Stimulated activated CD8-positive, alpha-beta memory T cell treated with anti-CD3 and anti-CD28 coated beads, Interleukin-4, amount 100 ng/mL, for 1 hour (primary cell): ENCODE measurements at places on chromosomes 7 and 10.

DNA sequence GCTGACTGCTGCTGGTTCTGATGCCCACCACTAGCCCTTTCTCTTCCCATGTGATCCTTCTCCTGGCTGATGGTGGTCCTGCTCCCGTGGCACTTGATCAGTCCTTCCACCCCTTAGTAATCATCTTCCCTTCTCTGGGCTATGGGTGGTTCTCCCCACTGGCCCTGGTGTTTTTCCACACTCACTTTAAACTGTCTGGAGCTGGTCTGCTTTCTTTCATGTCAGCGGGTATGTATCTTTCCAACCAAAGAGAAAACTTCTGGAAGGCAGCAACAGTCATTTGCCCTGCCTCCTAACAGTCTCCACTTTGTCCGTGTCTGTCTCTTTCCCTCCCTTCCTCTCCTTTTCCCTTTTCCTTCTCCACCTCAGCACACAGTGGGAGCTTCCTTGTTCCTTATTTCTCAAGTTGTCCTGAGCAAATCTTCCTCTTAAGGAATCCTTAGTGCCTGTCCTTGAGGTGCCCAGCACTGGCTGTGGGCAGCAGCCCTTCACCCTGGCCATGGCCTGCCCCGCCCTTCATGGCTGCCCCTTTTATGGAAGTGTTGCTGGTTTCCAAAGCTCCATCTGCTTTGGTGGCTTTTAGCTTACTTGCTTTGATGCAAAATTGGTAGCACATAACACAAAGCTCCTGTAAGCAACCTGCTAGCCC lies 189.0 kb downstream of the TCF7L2 start:
- no peak for DNase-seq

GRCh38 chr7:41305001-41305400 lies 397.9 kb downstream of the INHBA start:
- no peak for DNase-seq

GRCh38 chr10:27192284-27192683 lies 37.1 kb downstream of the MASTL start:
- DNase-seq: no peak

GRCh38 chr10:56844978-56845529 lies 484.0 kb upstream of the ZWINT start:
- no peak for DNase-seq

DNA sequence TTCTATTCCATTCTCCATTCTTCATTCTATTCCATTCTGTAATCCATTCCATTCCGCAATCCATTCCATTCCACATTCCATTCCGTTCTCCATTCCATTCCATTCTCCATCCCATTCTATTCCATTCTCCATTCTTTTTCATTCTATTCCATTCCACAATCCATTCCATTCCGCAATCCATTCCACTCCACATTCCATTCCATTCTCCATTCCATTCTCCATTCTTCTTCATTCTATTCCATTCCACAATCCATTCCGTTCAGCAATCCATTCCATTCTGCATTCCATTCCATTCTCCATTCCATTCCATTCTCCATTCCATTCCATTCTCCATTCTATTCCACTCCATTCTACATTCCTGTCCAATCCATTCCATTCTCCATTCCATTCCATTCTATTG lies 85.2 kb downstream of the NSUN6 start:
- DNase-seq: no peak

GRCh38 chr10:4472190-4472904 lies 353.7 kb upstream of the AKR1E2 start:
- no peak for DNase-seq

DNA sequence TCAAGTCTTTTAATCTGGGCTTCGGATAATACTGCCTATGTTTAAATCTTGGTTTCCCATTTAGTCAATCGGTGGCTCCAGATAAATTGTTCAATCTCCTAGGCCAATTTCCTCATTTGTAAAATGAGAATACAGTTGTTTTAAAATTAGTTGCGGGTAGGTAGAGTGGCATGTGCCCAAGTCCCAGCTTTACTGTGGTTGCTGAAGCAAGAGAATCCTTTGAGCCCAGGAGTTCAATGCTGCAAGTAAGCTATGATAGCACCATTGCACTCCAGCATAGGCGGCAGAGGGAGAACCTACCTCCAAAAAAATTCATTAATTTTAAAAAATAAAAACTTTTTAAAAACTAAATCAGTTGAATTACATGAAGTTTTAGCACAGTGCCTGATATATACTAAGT lies 7.3 kb downstream of the RNF216 start:
- no peak for DNase-seq

GRCh38 chr10:50508315-50509051 lies 115.3 kb downstream of the SGMS1 start:
- no peak for DNase-seq

GRCh38 chr10:130110246-130111112 lies at the start of gene C10orf143:
Gene C10orf143 (minus strand): TSS chr10:130110830. CDS start chr10:130110772, 58 bp downstream.
- DNase-seq: peak; percentile 98

- no peak for DNase-seq
These were observed 27.2 kb downstream of the ANK3 start for GRCh38 chr10:60362461-60362860.

DNA sequence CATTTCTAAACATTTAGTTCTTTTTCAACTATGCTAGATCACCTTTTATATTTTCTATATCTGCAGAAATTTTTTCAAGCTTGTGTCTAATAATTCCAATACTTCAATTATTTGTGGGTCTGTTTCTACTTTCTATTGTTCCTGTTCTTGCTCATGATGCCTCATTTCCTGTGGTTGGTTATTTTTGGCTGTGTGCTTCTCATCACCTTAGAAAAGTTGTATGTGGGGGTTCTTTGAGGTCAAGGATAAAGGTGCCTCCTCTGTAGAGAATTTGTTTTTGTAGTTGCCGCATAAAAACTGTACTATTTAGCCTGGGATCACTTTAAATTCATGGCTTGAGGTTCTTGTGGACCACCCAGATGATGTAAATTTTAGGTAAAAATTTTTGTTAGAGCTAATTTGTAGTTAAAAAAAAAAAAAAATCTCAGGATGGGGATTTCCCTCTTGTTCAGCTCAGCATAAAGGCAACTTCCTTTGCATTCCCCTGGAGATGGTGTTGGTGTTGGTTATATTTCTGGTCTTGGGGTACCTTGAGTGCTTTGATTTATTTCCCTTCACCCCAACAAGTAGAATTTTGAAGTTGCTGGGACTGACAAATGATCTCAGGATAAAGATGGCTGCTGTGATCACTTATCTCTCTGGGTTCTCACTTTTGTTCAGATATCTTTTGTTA lies 27.0 kb upstream of the JAZF1 start:
- no peak for DNase-seq

- DNase-seq: no peak
These were observed 157.4 kb downstream of the DYNC1I1 start for GRCh38 chr7:95929710-95930280.

- DNase-seq: no peak
These were observed 504.4 kb downstream of the GALNT17 start for GRCh38 chr7:71636329-71636728.

DNA sequence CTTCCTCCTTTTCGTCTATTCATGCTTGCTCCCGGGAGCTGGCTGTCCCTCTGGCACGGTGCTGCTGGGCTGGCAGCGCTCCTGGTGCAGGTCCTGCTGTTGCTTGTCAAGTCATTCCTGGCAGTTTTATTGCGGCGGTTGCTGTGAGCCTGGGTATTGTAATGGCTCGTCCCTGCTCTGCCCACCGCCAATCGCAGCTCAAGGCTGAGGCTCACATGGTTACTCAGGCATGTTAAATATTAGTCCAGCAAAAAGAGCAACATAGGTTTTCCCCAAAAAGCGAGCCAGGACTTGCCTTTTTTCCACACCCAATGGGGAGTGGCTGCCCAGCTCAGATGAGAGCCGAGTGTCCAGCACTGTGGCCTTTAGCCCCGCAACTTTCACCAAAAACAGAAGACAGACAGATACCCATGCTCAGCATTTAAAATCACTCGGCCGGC lies 492.9 kb upstream of the FOXK1 start:
- no peak for DNase-seq

GRCh38 chr7:111586711-111587409 lies 24.6 kb upstream of the IMMP2L start:
- no peak for DNase-seq

- DNase-seq: no peak
These were observed 345.0 kb upstream of the PCDH15 start for GRCh38 chr10:55146032-55146431.

DNA sequence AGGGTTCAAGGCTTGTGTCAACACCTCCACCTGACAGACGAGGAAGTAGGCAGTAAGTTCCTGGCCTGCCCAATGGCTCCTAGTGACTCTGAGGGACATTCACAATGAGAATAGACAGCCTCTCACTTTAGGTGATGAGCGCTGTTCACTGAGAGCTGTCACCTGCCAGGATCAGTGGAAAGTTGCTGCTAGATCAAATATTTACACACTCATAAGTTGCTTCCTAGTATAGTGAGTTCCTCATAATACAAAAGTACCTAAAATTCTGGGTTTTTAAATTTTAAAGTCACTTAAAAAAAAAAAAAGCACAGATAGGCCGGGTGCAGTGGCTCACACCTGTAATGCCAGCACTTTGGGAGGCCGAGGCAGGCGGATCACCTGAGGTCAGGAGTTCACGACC lies 320.8 kb downstream of the PRPF18 start:
- DNase-seq: no peak

- DNase-seq: no peak
These were observed 58.7 kb downstream of the INPP5F start for GRCh38 chr10:119784340-119785067.

DNA sequence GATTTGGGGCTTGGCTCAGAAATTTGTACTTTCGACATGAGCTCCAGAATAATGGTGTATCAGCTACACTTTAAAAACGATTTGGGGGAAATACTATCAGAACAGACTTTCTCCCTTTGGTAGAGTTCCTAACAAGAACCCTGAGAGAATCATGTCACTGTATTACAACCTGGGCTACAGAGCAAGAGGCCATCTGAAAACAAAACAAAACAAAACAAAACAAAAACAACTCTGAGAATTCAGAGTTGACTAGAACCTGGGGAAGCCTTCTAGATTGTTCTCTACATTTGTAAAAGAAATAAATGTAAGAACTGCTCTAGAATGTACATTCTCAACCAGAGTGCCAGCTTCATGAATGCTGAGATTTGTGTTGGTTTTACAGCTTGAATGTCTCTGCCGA lies 262.6 kb upstream of the SEMA3D start:
- no peak for DNase-seq

DNA sequence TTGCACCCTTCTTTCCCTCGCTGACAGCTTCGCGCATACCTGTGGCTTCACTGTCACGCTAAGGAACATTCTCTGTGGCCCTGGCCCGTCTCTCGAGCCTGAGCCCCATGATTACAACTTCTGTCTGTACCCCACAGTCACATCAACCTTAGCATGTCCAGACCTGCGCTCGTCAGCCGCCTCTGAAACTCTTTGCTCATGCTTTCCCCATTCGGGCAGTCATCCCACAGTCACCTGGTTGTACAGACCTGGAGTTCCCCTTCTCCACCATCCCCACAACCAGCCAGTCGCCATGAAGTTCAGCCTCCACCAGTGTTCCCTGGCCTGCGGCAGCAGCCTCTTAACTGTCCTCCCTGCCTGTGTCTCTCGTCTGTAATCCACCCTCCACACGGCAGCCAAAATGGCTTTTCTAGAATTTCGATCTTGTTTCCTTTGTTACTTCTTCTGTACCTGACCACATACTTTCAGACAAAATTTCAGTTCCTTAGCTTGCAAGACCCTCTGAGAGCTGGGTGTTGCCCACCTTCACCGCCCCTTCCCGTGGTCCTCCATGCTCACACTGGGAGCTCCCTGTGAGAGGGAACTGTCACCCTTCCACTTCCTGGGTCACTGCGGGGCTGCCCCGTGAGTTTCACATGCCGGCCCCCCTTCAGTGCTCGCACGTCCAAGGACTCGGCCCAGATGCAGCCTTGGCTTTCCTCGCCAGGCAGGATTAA lies 229.2 kb downstream of the CELF2 start:
- no peak for DNase-seq

DNA sequence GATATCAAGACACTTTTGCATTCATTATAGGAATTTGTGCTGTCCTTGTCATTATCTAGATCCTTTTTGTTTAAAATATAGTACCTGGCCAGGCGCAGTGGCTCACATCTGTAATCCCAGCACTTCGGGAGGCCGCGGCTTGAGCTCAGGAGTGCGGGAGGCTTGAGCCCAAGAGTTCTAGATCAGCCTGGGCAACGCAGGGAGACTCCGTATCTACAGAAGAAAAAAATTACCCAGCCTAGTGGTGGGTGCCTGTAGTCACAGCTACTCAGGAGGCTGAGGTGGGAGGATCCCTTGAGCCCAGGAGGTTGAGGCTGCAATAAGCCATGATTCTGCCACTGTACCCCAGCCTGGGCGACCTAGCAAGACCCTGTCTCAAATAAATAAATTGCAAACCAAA lies 621 bp upstream of the MORN4 start:
- DNase-seq: no peak

GRCh38 chr10:100996678-100997359 lies 2.8 kb upstream of the LZTS2 start:
- no peak for DNase-seq

DNA sequence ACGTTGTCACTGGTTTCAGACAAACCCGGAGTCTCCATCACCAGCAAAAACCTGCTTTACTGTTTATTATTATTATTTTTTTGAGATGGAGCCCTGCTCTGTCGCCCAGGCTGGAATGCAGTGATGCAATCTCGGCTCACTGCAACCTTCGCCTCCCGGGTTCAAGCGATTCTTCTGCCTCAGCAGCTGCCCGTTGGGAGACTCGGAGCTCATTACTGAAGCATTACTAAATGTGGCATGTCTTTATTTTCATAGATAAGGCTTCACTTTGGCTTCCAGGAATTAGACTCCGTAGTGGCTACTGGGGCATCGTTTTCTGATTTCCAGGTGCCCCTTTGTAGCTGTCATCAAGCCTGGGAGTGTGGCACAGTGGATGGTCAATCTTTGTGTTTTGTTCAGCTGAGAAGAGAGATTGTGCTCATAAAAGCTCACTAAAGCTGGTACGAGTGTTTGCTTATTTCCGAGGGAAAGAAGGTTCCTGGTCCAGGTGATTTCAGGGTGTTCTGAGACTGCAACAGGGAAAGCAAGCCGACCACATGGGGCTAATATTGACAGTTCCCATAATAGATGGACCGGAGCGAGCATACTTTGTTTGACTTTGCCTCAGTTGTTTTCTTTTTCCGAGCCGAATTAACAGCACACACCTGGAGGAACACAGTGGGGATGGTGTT lies 163.1 kb downstream of the CAMK1D start:
- DNase-seq: no peak

DNA sequence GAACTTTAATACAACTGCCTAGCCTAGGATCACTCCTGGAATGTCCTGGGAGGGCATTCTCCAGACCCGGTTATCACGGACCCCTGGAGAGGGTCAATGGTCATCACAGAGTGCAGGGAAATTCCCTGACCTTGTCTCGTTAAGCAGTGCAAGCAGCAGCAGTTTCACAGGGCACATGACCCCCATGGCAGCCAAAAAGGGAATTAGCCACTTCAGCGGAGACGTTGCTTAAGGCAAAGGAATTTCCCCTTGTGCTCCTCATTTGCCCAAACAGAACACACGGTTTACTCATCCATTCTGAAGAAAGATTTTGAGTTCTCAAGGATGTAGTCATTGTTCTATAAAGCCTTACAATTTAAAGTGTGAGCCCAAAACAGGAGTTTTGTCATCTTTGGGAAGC lies 260.3 kb downstream of the SNX13 start:
- no peak for DNase-seq

- no peak for DNase-seq
These were observed 1056.8 kb downstream of the SORCS1 start for GRCh38 chr10:106107706-106108105.

GRCh38 chr10:26468700-26469099 lies 30.6 kb downstream of the APBB1IP start:
- DNase-seq: no peak
